C1 segment of cervical spinal cord (tissue), 14 donors: ENCODE measurements at places on chromosomes 3 and 15.

DNA sequence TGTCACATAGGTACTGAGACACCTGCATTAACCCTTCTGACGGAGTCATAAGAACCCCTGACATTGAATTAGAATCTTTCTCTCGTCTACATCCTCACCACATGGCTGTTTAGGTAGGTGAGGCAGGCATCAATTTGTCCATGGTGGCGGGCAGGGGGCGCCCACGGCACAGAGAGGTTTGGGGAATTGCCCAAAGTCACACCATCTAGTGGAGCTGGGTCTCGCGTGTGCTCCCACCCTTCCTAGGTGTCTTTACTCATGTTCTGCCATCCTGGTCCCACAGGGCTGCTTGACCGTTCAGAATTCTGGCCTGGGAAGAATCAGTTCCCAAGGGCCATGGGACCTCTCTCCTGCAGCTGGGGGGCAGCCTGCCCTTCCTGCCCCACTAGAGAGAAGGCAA, 14.7 kb upstream of the DLL4 start:
- no peak for DNase-seq

DNA sequence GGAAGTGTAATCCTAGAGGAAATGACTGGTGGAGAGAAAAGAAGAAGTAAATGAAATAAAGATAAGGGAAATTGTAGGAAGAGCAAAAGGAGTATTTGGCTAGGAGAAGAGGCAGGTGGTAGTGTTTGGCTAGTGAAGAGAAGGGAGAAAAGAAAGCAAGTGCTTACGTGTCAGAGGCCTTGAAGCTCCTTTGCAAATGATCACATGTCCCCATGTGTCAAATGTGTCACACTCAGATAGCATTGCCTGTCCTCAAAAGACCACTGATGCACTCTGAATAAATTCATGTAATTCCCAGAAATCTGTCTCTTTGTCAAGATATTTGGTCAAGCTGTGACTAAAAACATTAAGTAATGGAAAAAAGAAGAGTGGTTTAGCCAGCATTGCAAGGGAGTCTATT, 639.3 kb downstream of the TUSC7 start:
- no peak for DNase-seq

GRCh38 chr3:129022114-129023007, 21.3 kb downstream of the EFCC1 start:
- DNase-seq = no peak

DNA sequence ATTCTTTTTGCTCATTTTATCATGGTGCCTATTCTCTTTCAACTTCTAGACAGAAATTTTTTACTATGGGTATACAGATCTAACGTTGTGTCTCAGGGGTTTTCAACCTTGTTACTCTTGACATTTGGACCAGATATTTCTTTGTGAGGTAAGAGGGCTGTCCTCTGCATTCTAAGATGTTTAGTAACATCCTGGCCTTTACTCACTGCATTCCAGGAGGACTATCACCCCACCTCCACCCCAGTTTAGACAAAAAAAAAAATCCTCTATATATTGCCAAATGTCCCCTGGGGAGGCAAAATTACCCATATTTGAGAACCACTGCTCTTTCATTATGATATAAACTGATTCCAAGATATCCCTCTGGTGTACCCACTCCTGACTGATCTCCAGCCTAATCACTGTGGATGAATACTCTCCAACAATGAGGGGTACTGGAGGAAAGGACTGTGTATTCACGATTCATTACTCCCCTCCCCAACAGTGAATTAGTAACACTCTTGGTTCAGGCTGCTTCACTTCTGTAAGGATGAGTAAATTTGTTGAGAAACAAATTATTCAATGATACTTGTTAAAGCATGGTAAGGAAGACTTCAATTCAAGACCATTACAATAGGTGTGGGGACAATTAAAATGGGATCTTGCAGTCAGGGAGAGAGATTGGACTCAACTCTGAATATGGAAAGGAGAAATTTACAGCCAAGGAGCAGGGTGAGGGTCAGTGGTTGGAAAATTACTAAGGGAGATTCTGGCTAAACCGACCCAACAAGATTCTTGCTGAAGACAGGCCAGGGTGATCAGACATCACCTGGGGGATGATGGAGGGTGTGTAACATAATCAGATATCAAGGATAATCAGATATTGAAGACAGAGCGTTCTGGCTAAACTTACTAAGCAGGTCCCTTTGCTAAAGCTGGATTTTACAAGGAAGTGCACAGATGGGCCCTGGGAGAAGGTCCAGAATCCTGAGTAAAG, 123.8 kb upstream of the DAZL start:
- DNase-seq = no peak

DNA sequence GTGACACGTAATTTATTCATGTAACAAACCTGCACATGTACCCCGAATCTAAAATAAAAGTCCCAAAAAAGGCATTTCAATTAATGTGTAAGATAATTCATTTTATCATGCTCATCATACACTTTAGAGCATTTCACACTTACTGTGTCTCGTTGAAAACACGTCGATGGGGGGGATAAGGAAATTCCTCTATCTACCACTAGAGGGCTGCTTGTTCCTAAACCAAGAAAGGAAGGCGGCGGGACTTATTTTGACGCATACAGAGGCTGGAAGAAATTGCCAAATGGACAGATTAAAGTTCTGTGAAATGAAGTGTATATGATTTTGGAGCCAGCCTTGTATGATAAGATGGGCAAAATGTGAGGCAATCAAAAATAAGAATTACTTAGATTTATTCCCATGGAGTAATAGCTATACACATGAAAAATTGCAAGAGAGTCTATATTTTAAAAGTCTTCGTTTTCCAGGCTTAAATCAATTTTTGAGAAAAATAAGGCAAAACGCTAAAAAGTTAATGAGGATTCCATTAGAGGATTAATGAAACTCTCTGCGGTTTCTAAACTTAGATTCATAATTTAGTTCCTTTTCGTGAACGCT, 346.8 kb downstream of the CNTN3 start:
- DNase-seq = no peak

- DNase-seq = no peak
Observed at GRCh38 chr3:148716657-148717056, 19.0 kb downstream of the AGTR1 start.

- DNase-seq = no peak
Observed at GRCh38 chr3:46500656-46501635, 3.2 kb downstream of the RTP3 start.

- DNase-seq = no peak
Observed at GRCh38 chr3:113092746-113093145, 102.0 kb downstream of the GTPBP8 start.

- no peak for DNase-seq
Observed at GRCh38 chr15:41851167-41851523, 12.5 kb downstream of the PLA2G4B start.

DNA sequence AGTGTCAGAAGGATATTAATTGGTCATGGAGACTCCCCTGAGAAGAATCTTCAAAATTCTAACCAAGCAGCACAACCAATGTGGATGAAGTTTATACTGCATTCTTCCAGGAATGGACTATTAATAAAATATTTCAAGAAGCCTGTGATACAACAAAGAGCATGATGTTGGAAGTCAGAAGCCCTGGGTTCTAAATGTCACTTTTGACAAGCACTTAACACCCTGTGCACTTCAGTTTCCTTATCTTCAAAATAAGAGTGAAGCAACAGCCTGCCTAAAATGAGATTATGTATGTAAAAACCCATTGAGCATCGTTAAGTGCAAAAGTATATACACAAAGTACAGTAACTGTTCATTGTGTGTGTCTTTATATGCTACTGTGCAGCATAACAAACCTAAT, 369.4 kb downstream of the NTRK3 start:
- no peak for DNase-seq

GRCh38 chr3:38746641-38747040, 69.4 kb downstream of the SCN10A start:
- no peak for DNase-seq

DNA sequence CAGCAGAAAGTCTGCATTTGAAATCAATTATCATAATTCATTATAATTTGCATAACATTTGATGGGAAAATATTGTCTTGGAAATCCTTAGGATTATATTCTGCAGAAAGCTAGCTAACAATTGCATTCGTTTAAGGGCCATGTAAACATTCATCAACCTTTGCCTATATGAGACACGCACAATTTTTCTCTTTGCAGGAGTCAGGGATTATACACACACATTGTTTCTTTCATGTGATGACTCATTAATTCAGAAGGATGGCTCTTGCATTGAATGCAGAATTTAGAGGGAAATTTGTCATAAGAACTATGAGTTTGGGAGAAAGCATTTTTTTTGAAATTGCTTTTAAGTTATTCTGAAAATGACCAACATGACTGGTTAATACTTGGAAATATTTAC, 844.7 kb downstream of the DIPK2A start:
- no peak for DNase-seq

- DNase-seq = no peak
Observed at GRCh38 chr3:105729667-105730066, 139.1 kb downstream of the CBLB start.

- DNase-seq = no peak
Observed at GRCh38 chr3:73727854-73728253, 103.1 kb upstream of the PDZRN3 start.

DNA sequence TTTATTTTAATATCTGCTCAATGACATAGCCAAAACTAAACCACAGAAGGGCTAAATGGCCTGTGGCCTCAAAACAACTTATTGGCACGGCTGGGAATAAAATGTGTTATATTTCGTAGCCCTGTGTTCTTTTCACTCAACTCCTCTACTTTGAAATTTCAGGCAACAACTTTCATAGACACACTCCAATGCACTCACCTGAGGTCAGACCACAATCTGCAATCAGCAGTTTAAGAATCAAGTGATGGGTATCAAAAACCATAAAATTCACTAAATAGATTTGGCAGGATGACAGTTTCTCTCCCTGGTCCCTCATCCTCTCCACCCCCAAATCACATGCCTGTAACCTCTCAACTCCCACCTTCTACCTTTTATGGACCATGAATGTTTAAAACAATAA, 2.0 kb upstream of the CD200R1 start:
- no peak for DNase-seq

DNA sequence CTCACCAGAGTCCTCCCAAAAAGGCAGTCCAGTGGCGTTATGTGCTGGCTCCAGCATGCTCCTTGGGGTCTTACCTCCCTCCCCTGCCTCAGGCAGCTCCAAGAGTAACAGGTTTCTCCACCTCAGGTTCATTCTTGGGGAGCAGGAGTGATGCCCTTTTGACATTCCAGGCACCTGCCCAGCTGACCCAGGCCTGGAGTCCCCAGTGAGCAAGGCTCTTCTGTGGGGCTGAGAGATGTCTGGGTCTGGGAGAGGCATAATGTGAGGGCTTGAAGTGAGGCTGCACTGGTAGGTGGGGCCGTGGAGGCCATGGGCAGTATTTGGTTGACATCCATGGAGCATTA, 15.3 kb downstream of the PXYLP1 start:
- no peak for DNase-seq

DNA sequence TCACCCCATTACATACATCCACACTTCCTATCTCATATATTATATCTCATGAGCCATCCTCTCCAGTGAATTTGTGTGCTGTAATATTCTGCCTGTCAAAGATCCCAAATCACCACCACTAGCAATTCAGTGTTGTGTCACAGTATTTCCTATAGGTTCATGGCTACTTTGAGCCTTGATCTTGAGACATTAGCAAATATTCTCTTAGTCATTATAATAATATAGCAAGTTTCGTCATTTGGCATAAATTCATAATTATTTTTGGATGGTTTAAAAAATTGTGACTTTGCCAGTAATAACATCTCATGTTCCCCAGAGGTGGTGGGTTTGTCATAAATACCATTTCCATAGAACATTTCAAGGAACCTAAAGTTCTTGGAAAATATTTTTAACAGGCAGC, 47.7 kb downstream of the CMSS1 start:
- no peak for DNase-seq

GRCh38 chr3:169542331-169542751, 121.2 kb downstream of the MECOM start:
- DNase-seq = no peak
